GM12891 (cell line): ENCODE measurements at places on chromosomes 2 and 18.

DNA sequence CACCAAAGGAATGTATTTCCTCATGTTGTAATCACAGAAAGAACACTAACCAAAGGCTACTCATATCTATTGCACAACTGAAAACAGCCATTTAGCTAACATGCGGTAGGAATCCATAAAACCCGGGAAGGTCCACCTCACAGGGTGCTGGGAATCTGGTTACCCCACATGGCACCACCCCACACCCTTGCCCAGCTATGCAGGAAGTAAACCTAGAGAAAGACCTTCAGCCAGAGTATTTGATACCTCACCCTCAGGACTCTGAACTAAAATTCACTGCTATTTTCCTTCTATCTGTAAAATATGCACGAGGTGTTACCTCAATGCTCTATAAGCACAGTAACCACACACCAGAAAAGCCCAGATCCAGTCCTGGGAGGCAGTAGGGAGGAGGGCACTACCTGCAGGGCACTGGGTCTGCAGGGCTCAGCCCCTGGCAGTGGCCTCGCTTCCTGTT lies 45.8 kb downstream of the PTPN2 start:
- DNase-seq, result no peak

DNA sequence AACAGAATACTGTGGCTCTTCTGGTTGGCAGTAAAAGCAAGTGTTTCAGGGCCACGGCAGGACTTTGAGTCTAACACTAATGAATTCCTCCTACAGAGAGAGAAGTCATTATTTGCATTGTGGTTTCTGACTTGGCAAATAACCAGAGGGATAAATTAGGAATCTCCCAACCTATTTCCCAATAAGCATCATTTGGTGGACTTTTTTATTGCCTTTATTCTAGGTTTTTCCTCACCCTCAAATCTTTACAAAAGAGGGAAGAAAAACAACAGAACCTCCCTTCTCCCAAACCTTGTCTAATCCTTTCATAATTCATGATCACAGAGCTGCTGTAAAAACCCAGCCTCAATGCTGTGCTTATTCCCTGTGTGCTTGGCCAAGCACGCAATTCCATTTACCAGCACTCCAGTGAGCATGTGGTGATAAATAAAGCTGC lies 179.7 kb downstream of the AGPS start:
- no peak for DNase-seq

DNA sequence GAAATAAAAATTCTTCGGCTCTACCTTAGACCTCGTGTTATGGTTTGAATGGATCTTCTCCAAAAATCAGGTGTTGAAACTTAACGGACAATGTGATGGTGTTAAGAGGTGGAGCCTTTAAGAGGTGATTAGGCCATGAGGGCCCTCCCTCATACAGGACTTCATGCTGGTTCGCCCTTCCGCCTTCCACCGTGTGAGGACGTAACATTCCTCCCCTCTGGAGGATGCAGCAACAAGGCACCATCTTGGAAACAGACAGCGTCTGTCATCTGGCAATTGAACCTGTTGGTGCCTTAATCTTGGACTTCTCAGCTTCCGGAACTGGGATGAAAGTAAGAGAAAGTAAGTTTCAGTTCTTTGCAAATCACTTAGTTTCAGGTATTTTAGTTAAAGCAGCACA lies 126.3 kb upstream of the SPRED2 start:
- DNase-seq, result no peak

DNA sequence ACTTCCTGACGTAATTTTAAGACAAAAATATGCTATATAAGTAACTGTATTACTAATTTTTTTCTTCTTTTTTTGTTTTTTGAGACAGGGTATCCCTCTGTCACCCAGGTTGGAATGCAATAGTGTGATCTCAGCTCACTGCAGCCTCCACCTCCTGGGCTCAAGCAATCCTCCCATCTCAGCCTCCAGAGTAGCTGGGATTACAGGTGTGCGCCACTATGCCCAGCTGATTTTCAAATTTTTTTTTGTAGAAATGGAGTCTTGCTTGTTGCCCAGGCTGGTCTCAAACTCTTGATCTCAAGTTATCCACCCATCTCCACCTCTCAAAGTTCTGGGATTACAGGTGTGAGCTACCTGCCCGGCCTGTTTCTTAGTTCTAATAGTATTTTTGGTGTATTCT lies 29.7 kb downstream of the TCF23 start:
- no peak for DNase-seq

DNA sequence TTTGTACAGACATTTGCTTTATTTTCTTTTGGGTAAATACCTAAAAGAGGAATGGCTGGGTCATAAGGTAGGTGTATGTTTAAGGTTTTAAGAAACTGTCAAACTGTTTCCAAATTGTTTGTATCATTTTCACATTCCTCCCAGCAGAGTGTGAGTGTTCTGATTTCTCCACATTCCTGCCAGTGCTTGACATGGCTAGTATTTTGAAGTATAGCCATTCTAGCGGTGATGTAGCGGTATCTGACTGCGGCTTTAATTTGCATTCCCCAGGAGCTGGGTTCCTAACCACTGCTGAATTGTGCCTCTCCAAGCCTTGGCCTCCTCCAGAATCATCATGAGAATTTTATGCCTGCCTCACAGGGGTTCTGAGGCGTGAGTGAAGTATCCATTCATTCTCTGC lies 61.8 kb upstream of the ARL4C start:
- no peak for DNase-seq

DNA sequence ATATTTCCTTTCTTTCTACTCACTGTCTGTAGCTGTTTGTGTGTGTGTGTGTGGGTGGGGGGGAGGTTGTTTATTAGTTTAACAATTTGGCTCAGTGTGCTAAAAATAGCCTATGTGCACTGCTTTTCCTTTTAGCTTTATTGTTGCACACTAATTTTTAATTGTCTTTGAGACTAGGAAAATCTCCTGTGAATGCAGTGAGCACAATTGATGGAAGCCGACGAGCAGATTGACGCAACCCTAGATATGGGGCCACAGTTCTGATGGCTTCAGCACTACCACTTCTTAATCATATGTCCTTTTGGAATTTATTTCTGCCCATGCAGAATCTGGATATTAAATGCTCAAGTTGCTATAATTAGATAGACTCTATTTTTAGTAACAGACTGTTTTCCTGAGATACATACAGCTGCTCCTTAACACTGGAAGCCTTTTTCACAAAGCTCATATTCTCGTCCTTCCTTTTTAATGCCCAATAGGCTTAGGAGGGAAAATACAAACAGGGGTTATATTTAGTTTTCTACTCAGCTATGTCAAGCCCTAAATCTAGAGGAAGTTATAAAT lies 109.1 kb downstream of the IRS1 start:
- DNase-seq, result no peak

GRCh38 chr2:191625016-191625415 lies 52.9 kb upstream of the NABP1 start:
- no peak for DNase-seq

DNA sequence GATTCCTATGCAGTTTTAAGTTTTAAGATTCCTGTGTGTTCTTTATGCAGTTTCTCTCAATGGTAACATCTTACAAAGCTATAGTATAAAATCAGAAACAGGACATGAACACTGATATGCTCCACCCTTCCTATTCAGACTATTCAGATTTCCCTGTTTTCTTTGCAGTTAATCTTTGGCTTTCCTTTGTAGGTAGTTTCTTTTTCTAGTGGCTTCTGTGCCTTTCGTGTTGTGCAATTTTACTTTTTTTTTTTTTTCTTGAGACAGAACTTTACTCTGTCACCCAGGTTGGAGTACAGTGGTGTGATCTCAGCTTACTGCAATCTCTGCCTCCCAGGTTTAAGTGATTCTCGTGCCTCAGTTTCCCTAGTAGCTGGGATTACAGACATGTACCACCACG lies 94.9 kb upstream of the RNU4ATAC start:
- no peak for DNase-seq

- no peak for DNase-seq
Observed at GRCh38 chr18:58727776-58728500, 56.7 kb downstream of the MALT1 start.

GRCh38 chr2:173521450-173522192 lies 166.9 kb downstream of the CDCA7 start:
- DNase-seq, result no peak

GRCh38 chr2:218123986-218124385 lies 1.8 kb upstream of the CXCR2 start:
- DNase-seq, result no peak
